ENCODE measurements at places on chromosomes 12 and 14. TPM values are rescaled to one million over a fixed set of nuclear protein-coding genes. Genes with fewer than 3 reads are reported as not detected.

The CLEC9A gene
- not detected for total RNA-seq

The RPL10L gene
- not detected for total RNA-seq

The FAM90A1 gene
- 0.13 TPM for total RNA-seq

The ARHGAP9 gene
- 0.22 TPM for total RNA-seq

The FBLN5 gene
- 32.3 TPM for total RNA-seq

Measured in articular chondrocyte of knee joint (primary cell).